ENCODE measurements at places on chromosomes 11 and 22.

- DNase-seq: peak; percentile 54
Measured at GRCh38 chr11:69200331-69201065, 44.8 kb downstream of the SMIM38 start.

- no peak for DNase-seq
Measured at GRCh38 chr22:36673821-36674220, 29.7 kb downstream of the CACNG2 start.

- DNase-seq: peak; percentile 18
Measured at GRCh38 chr11:109123816-109124787, 297.9 kb upstream of the C11orf87 start.

GRCh38 chr11:704781-705645 is 1.0 kb upstream of the EPS8L2 start:
- DNase-seq: no peak

- no peak for DNase-seq
Measured at GRCh38 chr11:65260756-65261590, 789 bp upstream of the POLA2 start.

DNA sequence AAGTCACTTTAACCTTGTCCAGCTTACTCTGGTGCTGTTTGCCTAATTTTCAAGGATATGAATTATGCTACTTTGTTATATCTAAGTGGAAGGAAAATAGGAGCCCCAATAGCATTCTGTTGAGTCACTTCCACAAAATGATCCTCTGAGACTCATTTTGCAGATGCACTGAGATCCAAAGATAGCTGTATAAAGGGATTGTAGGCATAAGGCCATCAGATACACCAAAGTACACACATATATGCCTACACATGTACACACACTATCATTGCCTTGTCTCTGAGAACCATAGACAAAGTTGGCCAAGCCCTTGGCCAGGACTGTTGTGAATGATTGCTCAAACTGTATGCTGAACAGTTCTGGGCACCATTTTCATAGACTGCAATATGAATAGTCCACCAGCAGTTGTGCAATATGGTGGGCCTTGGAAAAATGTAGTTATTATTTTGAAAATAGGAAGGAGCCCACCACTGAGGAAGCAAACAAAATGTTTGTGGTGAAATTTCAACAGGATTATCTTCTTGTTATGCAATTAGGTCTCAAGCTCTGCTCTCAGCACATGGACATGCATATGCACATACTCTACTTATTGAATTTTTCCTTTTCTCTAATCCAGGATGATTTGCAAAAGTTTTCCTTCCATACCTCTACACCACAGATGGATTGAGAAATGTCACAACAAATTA is 186.0 kb upstream of the CTSC start:
- DNase-seq: no peak

DNA sequence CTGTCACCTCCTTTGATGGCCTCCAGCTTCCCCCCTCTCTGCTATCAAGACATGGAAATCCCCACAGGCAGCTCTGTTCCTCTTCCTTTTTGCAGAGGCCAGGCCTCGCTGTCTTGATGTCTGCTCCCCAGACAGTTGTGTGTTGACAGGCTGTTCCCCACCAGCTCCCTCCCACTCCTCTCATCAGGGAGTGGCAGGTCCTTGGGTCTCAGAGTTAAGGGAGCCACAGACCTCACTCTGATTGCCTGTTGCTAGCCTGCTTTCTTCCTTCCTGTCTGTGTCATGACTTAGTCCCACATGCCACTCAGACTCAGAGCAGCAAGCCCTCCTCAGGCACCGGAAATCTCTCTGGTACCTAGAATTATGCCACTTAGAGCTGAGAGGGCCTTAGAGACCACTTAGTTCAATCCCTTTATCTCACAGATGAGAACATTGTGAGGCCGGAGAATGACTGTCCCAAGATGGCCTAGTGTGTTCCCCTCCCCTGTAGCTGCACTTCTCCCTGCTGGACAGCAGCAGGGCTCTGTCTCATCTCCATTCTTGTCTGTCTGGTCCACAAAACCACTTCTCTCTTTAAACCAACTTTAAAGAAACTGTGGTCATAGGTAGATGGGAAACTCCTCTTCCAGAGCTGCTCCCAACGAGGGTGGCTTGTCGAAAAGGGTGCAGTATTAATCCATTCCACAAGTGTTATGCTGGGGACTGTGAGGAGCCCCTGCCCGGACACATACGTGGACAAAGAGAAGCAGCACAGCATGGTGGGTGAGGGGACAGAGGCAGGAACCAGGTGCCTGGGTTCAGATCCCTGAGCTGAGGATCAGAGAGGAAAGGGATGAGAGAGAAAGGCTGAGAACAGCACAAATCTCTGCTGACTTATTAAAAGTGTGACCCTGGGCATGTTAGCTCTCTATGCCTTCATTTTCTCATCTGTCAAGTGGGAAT is 4.2 kb downstream of the AMPD3 start:
- no peak for DNase-seq

GRCh38 chr11:84164728-84165127 is 878.6 kb upstream of the CCDC90B start:
- DNase-seq: no peak

GRCh38 chr22:49533886-49534285 is 293.8 kb downstream of the BRD1 start:
- DNase-seq: no peak

DNA sequence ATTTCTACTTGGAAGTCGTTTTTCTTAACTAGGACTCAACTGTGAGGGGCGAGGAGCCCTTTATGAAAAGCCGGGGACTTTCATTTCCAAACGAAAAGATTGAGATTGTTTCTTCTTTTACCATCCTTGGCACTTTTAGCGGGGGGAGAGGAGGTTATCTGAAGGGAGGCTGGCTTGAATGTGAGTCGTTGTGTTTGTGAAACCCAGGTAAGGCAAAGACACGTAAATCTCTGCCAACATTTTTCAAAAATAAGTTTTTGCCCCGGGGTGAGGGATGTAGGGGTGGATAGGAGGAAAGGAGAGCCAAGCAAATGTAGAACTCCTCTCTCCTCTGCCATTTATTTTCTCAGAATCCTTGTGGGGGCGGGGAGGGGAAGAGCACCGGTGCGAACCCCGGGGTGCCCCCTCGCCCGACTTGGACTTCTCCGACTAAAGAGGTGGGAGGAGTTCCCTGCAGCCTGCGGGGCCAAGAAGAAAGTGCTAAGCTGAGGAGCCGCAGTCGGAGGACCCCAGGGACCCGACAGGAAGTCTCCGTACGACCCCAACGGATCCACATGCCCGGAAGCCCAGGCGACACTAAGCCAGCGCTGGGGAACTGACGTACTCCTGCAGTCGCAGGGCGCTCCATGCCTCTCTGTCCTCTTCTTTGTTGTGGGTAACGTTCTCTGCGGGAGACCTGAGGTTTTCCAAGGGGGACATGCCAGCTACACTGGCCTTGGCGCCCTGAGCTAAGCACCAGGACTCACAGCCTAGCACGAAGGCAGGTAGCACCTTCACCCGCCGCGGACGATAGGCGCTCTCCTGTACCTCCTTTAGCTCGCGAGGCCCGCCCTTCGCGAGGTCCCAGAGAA is 2.4 kb upstream of the WT1 start:
- DNase-seq: no peak

DNA sequence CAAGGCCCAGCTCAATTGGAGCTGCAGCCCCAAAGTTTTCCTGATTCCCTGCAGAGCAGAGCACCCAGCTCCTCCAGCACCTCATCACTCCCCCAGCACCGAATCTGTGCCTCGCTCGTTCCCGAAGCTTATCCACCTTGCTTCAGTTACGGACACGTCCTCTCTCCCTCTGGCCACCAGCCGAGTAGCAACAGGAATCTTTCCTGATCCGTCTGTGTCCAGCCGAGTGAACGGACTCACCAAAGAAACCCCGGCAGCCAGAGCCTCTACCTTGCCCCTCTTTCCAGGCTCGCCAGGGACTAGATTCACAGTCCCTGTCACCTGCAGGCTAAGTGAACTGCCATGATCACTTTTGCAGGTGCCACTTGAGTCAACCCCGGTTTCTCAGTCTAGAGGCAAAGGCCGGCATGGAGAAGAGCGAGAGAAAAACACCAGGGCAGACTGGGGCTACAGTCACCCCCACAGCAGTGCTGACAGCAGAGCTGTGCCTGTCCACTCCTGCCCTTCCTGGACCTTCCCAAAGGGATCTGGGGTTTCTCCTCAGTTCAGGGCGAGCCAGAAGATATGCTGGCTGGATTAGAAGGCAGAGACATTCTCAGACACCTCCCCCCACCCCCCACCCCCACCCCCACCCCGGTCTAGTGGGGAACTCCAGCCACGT is 32.3 kb downstream of the BID start:
- DNase-seq: no peak

DNA sequence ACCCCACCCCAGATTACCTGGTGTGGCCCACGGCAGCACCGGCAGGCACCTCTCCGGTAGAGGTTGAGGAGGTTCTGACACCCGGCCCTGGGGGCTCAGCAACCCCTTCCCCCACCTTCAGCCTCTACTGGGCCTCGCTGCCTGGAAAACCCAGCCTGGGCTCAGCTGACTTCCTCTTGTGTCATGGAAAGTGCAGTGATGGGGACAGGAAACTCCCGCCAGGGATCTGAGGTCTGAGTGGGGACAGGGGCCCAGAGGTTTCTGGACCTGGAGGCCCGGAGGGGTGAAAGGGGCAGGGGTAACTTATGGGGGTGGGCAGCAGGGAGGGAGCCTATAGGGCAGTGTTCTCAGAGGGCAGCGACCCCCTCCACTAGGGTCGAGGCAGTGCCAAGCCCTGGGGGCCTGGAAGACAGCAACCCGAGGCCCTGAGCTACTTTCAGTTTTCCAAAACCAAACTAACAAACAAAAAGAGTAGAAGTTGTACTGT is 10.0 kb upstream of the CD5 start:
- DNase-seq: no peak

GRCh38 chr22:48089601-48090331 is 1327.3 kb downstream of the TBC1D22A start:
- DNase-seq: no peak

DNA sequence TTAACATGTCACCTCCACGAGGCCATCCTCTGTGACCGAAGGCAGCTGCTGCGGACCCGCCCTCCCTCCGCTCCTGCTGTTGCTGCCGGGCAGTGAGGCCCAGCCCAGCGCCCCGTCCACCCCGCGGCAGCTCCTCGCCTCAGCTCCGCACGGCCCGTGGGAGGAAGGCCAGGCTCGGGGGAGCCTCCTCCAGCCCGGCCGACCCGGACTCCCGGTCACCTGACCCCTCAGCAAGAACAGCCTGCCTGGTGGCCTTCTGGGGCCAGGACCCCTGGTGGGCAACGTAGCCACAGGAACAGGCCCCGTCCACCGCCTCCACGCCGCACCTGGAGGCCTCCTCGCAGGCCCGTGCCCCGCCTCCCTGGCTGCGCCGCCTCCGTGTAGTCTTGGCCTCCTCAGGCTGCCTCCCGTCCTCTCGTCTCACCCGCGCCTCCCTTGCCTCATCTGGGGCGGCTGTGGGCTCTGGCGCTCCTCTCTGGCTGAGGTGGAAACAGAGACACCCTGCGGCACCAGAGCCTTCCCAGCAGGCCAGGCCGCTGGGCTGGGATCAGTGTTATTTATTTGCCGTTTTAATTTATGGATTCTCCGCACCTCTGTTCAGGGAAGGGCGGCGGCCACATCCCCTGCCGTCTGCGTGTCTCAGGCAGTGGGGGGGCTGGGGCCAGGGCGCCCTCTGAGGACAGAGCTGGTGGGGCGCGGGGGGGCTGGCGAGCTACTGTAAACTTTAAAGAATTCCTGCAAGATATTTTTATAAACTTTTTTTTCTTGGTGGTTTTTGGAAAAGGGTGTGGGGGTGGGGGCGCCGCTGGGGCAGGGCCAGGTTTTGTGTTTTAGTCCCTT is 25.4 kb downstream of the MOB2 start:
- DNase-seq: no peak

DNA sequence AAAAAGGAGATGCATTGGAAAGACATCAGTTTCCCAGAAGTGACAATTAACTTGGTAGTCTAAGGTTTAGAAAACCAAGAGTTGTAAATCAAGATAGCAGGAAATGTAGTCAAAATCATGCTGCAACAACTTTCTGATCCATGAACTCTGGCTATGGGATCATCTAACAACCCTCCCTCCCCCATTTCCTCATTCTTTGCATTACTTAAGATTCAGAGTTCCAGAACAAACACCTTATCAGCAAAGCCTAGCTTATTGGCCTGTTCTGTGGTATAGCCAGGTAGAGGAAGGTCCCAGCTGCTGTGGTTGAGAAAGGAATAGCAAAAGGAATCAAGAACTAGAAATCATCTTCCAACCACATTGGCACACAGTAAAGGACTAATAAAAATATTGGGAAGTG is 651.1 kb downstream of the METTL15 start:
- DNase-seq: no peak

- DNase-seq: no peak
Measured at GRCh38 chr11:88360141-88360540, 22.6 kb upstream of the CTSC start.

GRCh38 chr22:39470451-39471291 is 13.9 kb downstream of the MGAT3 start:
- no peak for DNase-seq

- no peak for DNase-seq
Measured at GRCh38 chr11:926341-926916, 759 bp downstream of the AP2A2 start.

DNA sequence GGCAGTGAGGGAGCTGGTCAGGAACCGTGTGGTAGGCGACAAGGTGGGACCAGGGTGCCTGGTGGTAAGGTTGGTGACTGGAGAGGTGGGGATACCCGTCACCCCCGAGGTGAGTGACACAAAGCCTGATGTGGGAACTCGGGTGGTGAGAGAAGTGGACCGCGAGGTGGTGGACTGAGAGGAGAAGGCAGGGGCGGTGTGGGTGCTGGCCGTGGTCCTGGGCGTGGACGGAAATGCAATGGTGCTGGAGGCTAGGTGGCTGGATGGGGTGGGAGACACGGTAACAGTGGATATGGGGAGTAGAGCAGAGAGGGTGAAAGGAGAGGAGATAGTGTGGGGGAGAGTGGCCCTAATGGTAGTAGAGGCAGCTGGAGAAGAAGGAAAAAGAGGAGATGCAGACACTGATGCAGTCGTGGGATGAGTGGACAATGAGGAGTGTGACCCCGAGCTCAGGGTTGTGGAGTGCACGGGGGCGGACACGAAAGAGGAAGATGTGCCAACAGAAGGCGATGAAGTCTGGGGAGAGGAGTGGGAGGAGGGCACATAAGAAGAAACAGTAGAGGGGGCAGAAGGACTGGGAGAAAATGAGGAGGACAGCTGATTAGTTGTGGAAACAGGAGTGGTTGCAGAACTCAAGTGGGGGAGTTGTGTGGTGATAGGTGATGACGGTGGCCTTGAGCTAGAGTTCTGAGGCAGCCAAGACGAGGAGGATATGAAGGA is 20.5 kb downstream of the MUC6 start:
- no peak for DNase-seq
